ENCODE measurements at places on chromosomes 11 and 22.
A peak's percentile ranks its signal among the peaks of the same experiment; 100 is the strongest.

GRCh38 chr22:37161443-37161842 is 11.7 kb upstream of the IL2RB start:
- no peak for DNase-seq

- no peak for DNase-seq
These were observed 70.5 kb downstream of the LINC01488 start for GRCh38 chr11:69551963-69552362.

DNA sequence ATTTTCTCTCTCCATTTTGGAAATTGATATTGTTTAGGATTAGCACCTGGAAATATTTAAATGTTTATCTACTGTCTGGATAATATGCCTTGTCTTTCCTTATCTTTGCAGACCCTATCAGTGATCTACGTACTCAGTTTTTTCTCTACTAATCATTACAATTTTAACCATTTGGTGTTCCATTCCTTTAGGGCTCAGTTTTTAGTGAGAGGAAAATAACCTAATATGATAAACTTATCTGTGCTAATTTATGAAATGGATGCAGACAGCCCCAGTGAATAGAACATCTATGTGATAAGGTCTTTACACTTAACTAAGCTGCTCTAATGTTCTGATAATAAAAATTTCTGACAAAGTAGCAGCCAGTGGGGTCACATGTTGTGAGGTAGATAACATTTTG is 68.5 kb downstream of the SVIP start:
- DNase-seq, result no peak

DNA sequence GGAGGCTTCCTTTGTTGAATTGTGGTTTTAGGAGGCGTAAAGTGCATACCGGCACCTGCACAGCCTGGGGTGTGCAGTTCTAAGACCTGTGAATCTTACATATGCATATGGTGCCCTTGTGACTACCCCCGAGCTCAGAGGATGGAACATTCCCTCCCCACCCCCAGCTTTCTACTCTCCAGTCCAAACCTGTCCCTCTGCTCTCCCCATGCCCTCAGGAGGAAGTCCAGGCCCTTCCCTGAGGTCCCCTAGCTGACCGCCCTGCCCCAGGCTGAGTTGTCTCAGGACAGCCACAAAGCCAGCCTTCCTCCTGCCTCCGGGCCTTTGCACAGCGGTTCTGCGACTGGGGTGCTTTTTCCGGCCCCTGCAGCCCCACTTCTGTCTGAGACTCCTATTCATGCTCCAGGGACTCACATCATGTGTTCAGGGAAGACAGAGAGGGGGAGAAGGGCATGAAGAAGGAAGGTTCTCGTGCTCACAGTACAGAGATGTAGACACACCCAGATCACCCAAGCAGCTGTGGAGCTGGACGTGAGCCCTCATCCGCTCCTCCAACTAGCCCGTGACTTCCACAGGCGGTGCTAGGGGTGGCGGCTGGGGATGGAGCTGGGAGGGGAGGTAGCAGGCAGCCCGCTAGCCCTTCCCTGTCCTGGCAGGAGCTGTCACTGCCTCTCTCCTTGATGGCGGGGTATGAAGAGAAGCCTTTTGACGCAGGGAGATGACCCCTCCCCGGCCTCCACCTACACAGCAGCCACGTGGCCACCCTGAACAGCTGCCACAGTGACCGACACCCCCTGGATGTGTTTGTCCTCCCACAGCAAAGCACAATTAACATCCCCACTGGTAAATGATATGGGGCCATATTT is 50.8 kb downstream of the FLRT1 start:
- DNase-seq, result peak; percentile 42

- no peak for DNase-seq
These were observed 10.0 kb downstream of the CARD10 start for GRCh38 chr22:37509059-37509860.

- DNase-seq, result peak; percentile 73
These were observed 158.5 kb downstream of the ADAMTS15 start for GRCh38 chr11:130606781-130607511.

- DNase-seq, result no peak
These were observed 70.6 kb downstream of the PDHX start for GRCh38 chr11:34986883-34987520.

- no peak for DNase-seq
These were observed 16.7 kb downstream of the ABTB2 start for GRCh38 chr11:34341096-34341495.

GRCh38 chr11:96014217-96014616 is 90.3 kb upstream of the MTMR2 start:
- DNase-seq, result peak; percentile 46

DNA sequence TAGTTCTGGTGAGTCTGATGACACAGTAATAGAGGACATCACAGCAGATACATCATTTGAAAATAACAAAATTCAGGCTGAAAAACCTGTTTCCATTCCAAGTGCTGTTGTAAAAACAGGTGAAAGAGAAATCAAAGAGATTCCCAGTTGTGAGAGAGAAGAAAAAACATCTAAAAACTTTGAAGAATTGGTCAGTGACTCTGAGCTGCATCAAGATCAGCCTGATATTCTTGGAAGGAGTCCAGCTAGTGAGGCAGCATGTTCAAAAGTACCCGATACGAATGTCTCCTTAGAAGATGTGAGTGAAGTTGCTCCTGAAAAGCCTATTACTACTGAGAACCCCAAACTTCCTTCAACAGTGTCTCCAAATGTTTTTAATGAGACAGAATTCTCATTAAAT is 38.7 kb downstream of the RTN3 start:
- DNase-seq, result peak; percentile 39

DNA sequence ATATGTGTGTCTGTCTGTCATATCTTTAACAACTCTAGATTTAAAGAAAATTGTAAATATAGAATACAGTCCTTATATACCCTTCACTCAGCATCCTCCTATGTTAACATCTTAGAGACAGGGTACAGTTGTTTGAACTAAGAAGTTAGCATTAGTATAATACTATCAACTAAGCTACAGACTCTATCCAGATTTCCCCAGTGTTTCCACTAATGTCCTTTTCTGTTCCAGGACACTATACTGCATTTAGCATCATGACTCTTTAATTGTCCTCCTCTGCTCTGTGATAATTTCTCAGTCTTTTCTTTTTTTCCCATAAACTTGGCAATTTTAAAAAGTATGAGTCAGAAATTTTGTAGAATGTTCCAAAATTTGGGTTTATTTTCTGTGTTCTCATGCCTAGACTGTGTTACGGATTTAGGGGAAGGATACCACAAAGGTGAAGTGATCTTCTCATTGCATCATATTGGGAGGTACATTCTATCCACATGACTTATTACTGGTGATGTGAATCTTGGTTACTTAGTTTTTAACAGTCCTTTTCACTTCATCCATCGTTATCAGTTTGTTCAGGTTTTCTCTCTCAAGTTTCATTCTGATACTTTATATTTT is 168.4 kb downstream of the SBF2 start:
- DNase-seq, result peak; percentile 61

- DNase-seq, result no peak
These were observed 49.0 kb downstream of the PPFIA1 start for GRCh38 chr11:70319396-70320076.

- DNase-seq, result no peak
These were observed 16.8 kb upstream of the PRG2 start for GRCh38 chr11:57407010-57407920.

DNA sequence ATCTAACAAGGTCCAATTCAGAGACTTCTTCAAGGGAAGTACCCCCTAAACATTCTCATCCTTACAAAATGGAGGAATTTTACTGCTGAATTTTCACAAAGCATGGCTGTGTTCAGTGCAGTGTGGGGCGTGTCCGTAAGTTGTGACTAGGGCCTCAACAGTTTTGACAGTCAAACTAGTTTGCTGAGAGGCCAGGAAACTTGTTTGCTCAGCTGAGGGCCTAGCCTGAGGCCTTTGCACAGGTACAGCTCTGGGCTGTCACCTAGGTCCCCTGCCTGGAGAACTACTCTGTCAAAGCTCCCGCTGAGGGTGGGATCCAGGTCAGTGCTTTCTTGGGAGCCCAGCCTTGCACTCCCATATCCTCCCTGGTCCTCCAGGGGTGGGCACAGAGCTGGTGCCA is 27.9 kb downstream of the TCP11L1 start:
- no peak for DNase-seq

- DNase-seq, result peak; percentile 45
These were observed 21.7 kb upstream of the SLN start for GRCh38 chr11:107733518-107733917.

GRCh38 chr22:22184277-22184807 is 60.2 kb upstream of the VPREB1 start:
- DNase-seq, result no peak

- DNase-seq, result no peak
These were observed 1329.0 kb downstream of the LRRC4C start for GRCh38 chr11:40130427-40130826.

GRCh38 chr11:76978818-76979217 is 55.4 kb upstream of the B3GNT6 start:
- DNase-seq, result no peak

- no peak for DNase-seq
These were observed 3.1 kb upstream of the EHD1 start for GRCh38 chr11:64881476-64881875.

DNA sequence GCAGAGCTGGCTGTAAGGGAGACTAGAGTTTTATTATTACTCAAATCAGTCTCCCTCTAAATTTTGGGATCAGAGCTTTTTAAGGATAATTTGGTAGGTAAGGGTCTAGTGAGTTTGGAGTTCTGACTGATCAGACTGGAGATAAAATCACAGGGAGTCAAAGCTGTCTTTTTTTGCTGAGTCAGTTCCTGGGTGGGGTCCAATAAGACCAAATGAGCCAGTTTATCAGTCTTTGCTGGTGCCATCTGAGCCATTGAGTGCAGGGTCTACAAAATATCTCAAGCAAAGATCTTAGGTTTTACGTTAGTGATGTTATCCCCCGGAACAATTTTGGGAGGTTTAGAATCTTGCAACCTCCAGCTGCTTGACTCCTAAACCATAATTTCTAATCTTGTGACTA is 935.1 kb upstream of the RAG2 start:
- no peak for DNase-seq

DNA sequence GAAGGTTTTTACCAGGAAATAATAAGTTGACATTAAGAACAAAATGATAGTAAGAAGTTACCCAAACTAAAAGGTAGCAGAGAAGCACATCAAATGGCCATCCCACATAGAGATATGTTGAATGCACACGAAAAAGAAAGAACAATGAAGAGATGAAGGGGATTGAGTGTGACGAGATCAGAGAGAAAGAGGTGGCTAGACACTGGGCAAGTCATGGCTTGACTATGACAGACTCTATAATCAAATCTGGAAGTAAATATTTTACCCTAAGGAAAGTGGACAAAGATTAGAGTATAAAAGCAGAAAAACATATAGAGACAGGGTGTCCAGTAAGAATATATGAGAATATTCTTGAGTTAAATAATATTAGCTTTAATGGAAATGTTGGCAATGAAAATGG is 31.4 kb downstream of the CASP12 start:
- no peak for DNase-seq
